ENCODE measurements at places on chromosomes 3 and 15. TPM values are rescaled to one million over a fixed set of nuclear protein-coding genes. Genes with fewer than 3 reads are reported as not detected.

The HESX1 gene
- 0.44 TPM for total RNA-seq

The SAMMSON gene
- not detected for total RNA-seq

The GOLGA6A gene
- not detected for total RNA-seq

The ALG1L2 gene
- 1.1 TPM for total RNA-seq

The NOX5 gene
- total RNA-seq = not detected

The IQCF5 gene
- not detected for total RNA-seq

GRCh38 chr15:29456255-29456654, 186.6 kb upstream of the NSMCE3 start:
- H3K4me3 ChIP-seq = no peak overlapping the region
- H3K27me3 ChIP-seq = no peaks in the 10 kb centered on the region
- DNase-seq = no peak
- H3K27ac ChIP-seq = no peak overlapping the region
- no peaks in the 10 kb centered on the region for H3K4me1 ChIP-seq
- no peaks in the 10 kb centered on the region for H3K36me3 ChIP-seq

GRCh38 chr3:150255413-150255812, 152.7 kb upstream of the TSC22D2 start:
- no peak for DNase-seq
- no peak overlapping the region for H3K27ac ChIP-seq
- no peaks in the 10 kb centered on the region for H3K36me3 ChIP-seq
- no peaks in the 10 kb centered on the region for H3K27me3 ChIP-seq

DNA sequence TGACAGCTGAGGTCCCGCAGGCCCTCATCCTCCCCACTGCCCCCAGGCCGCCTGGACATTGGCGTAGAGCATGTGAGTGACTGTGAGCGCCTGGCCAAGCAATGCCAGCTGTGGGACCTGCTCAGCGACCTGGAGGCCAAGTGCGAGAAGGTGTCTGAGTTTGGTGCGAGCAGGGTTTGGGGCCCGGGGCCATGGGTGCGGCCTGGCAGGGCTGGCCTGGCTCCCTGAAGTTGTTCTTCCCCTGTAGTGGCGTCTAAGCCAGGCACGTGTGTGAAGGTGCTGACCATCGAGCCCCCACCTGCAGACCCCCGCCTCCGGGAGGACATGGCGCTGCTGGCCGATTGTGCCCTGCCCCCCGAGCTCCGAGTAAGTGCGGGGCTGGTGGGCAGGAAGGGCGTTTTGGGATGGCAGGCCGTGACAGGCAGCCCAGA, 4.2 kb downstream of the ABTB1 start:
- no peak overlapping the region for H3K27ac ChIP-seq
- peaks cover 16% of the 10 kb centered on the region for H3K4me1 ChIP-seq
- DNase-seq = no peak
- H3K27me3 ChIP-seq = no peaks in the 10 kb centered on the region
- no peak overlapping the region for H3K4me3 ChIP-seq

- no peak overlapping the region for H3K27ac ChIP-seq
- peaks cover 6% of the 10 kb centered on the region for H3K27me3 ChIP-seq
- no peaks in the 10 kb centered on the region for H3K36me3 ChIP-seq
- DNase-seq = no peak
These were observed 551 bp downstream of the NLGN1 start for GRCh38 chr3:173398111-173398479.

DNA sequence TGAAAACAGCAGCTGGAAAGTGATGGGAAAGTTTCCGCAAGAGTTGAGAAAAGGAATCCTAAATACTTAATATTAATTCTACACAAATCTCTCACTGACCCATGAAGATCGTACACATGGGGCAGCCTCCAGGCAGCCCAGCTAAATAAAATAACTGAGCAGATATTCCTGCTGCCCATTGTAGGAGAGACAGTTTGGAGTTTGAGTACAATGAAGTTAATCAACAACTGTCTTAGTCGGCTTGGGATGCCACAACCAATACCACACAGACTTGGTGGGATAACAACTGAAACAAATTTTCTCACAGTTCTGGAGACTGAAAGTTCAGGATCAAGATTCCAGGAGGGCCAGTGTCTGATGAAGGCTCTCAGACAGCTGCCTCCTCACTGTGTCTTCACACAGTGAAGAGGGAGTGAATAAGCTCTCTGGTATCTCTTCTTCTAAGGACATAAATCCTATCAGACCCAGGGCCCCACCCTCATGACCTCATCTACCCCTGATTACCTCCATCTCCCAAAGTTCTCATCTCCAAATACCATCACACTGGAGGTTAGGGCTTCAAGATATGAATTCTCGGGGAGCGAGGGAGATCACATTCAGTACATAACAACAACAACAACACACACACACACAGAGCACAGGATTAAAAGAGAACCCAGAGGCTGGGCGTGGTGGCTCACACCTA, 9.7 kb downstream of the TRPM7 start:
- H3K36me3 ChIP-seq = no peaks in the 10 kb centered on the region
- H3K4me3 ChIP-seq = no peak overlapping the region
- H3K27ac ChIP-seq = no peak overlapping the region
- no peak for DNase-seq
- no peaks in the 10 kb centered on the region for H3K27me3 ChIP-seq

DNA sequence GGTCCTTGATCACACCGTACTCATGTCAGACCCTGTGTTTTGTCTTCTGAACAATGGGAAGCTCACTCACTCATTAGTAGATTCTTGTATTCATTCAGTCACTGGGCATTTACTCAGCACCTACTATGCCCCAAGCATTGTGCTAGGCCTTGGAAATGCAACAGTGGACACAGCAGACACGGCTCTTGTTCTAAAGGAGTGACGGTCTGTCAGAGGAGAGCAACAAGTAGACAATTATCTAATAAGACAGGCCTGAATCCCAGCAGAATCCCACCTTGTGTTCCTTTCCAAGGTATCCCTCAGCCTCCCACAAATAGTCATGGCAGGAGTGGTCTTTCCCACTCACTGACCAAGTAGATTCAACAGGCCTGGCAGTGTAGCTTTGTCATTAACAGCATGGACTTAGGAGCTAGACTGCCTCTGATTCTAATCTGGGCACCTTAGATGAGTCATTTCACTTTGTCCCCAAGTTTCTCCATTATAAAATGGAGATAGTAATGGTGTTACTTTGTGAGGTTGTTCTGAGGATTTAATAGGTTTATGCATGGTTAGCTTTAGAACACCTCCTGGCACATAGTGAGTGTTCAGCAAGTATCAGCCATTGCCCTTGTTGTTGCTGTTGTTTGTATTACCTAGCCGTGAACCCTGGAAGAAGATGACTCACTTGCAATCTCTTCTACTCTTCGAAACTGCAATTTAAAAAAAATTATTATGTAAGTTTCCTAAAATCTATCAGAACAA, 69.1 kb downstream of the SSUH2 start:
- no peak for DNase-seq
- H3K27ac ChIP-seq = no peak overlapping the region
- no peaks in the 10 kb centered on the region for H3K27me3 ChIP-seq
- H3K4me3 ChIP-seq = no peak overlapping the region

DNA sequence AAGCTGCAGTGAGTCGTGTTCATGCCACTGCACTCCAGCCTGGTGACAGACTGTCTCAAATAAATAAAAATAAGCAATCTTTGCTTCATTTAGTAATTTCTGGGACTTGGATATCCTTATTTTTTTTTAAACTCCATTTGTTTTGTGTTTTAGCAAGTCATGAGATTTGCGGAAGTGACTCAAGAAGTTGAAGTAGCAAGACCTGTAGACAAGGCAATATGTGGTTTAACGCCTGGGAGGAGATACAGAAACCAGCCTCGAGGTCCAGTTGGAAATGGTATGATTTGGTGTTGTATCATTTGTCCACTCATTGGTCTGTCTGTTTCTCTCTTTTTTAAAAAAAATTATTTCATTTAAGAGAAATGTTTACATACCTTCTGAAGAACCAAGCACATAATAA, 16.6 kb upstream of the RPLP1 start:
- H3K4me1 ChIP-seq = no peaks in the 10 kb centered on the region
- DNase-seq = no peak
- no peaks in the 10 kb centered on the region for H3K27me3 ChIP-seq
- H3K4me3 ChIP-seq = no peak overlapping the region
- no peak overlapping the region for H3K27ac ChIP-seq
- H3K36me3 ChIP-seq = no peaks in the 10 kb centered on the region

- H3K27ac ChIP-seq = no peak overlapping the region
- H3K4me3 ChIP-seq = no peak overlapping the region
- no peaks in the 10 kb centered on the region for H3K36me3 ChIP-seq
- H3K4me1 ChIP-seq = no peaks in the 10 kb centered on the region
- no peak for DNase-seq
These were observed 285.1 kb upstream of the STAC start for GRCh38 chr3:36095238-36095637.

- no peaks in the 10 kb centered on the region for H3K27me3 ChIP-seq
- no peaks in the 10 kb centered on the region for H3K4me1 ChIP-seq
- no peak overlapping the region for H3K27ac ChIP-seq
- DNase-seq = no peak
- no peak overlapping the region for H3K4me3 ChIP-seq
These were observed 52.4 kb upstream of the CMSS1 start for GRCh38 chr3:99765042-99765942.

DNA sequence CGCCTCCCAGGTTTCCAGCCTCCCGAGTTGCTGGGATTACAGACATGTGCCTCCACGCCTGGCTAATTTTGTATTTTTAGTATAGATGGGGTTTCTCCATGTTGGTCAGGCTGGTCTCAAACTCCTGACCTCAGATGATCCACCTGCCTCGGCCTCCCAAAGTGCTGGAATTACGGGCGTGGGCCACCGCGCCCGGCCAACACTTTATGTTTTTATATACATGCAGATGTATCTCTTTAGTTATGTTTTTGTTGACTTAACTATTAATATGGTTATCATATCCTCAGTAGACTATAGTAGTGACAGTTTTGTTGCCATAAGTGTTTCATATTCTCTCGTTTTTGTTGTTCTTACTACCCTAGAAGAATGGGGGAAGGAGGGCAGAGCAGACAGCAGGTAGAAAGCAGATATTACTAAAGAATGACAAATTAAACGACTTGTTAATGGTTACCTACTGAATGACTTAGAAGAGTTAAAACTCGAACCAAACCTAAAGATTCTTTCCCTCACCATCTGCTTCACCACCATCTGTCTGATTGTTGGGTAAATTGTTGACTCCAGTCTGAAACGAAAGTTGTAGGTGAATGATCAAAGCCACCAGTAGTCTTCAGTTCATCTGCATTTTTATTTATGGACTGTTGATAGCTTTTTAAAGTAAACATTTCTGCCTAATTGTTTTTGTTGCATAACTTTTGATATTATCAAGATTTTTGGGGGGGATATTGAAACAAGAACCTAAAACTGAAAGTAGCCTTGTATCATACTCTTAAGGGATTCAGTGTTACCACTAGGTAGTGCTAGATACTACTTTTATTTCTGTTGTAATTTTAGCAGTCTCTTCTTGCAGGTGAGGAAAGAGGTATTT, 89.3 kb downstream of the RASA2 start:
- H3K27ac ChIP-seq = no peak overlapping the region
- no peaks in the 10 kb centered on the region for H3K4me1 ChIP-seq
- no peak overlapping the region for H3K4me3 ChIP-seq
- peaks cover 34% of the 10 kb centered on the region for H3K36me3 ChIP-seq
- DNase-seq = peak; percentile 14

GRCh38 chr3:64445109-64445943, 220.1 kb upstream of the PRICKLE2 start:
- no peak for DNase-seq
- H3K27ac ChIP-seq = no peak overlapping the region
- no peaks in the 10 kb centered on the region for H3K36me3 ChIP-seq
- H3K4me3 ChIP-seq = no peak overlapping the region

DNA sequence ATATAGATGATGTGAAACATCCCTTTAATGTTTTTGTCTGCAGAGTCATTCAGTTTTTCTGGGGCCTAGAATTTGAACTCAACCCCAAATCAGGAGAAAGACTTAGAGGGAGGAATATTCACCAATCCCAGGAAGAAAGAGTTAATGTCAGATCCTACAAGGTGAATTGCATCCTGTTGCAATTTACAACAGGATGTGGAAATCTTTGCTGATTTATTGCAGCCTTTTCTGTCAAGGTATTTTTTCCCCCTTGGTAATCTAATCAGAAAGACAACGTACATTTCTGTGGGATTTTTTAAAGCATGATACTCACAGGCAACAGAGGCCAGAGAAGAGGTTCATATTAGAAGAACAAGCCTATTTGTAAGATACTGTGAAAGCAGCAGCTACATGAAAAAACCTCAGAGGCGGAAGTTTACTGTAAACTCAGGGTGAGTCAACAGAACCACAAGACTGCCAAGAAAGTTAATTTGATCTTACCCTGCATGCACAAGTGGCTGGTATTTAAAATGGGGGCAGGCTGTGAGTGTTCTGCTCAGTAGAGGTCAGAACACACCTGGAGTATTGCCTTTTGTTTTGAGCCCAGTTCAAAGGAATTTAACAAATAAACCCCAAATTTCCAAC, 531.9 kb downstream of the AGBL1 start:
- H3K27ac ChIP-seq = no peak overlapping the region
- peak; percentile 46 for DNase-seq
- H3K4me3 ChIP-seq = no peak overlapping the region
- no peaks in the 10 kb centered on the region for H3K27me3 ChIP-seq
- no peaks in the 10 kb centered on the region for H3K36me3 ChIP-seq

DNA sequence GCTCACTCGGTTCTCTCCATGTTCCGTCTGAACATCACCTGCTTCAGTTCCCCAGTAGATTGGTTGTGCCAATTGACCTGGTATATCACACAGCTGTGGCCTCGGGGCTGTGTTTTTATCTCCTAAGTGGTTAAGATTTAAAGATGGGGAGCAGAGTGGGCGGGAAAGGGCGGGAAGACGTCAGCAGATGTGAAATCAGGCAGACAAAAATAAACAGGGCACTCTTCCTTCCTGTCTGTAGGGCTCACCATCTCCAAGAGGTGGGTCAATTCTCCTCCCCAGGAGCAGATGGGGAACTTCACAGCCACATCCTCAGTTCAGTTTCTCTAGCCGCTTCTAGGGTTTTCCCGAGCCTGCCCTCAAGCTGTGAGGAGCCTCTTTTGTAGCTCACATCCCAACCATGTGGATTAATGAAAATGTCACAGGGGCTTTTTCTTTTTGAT, 26.8 kb upstream of the LIMD1 start:
- peaks cover 6% of the 10 kb centered on the region for H3K4me1 ChIP-seq
- no peak overlapping the region for H3K4me3 ChIP-seq
- no peak overlapping the region for H3K27ac ChIP-seq
- H3K27me3 ChIP-seq = no peaks in the 10 kb centered on the region
- no peaks in the 10 kb centered on the region for H3K36me3 ChIP-seq

GRCh38 chr15:84016371-84016770, 219.2 kb upstream of the GOLGA6L4 start:
- no peaks in the 10 kb centered on the region for H3K27me3 ChIP-seq
- no peak for DNase-seq
- H3K36me3 ChIP-seq = no peaks in the 10 kb centered on the region
- no peaks in the 10 kb centered on the region for H3K4me1 ChIP-seq

- peaks cover 56% of the 10 kb centered on the region for H3K4me1 ChIP-seq
- no peak overlapping the region for H3K27ac ChIP-seq
- H3K36me3 ChIP-seq = no peaks in the 10 kb centered on the region
- no peaks in the 10 kb centered on the region for H3K27me3 ChIP-seq
- H3K4me3 ChIP-seq = peak overlapping the region; percentile 46
- no peak for DNase-seq
These were observed 279.8 kb downstream of the FOXP1 start for GRCh38 chr3:71303627-71304200.
